ENCODE measurements at places on chromosomes 2 and 18.

DNA sequence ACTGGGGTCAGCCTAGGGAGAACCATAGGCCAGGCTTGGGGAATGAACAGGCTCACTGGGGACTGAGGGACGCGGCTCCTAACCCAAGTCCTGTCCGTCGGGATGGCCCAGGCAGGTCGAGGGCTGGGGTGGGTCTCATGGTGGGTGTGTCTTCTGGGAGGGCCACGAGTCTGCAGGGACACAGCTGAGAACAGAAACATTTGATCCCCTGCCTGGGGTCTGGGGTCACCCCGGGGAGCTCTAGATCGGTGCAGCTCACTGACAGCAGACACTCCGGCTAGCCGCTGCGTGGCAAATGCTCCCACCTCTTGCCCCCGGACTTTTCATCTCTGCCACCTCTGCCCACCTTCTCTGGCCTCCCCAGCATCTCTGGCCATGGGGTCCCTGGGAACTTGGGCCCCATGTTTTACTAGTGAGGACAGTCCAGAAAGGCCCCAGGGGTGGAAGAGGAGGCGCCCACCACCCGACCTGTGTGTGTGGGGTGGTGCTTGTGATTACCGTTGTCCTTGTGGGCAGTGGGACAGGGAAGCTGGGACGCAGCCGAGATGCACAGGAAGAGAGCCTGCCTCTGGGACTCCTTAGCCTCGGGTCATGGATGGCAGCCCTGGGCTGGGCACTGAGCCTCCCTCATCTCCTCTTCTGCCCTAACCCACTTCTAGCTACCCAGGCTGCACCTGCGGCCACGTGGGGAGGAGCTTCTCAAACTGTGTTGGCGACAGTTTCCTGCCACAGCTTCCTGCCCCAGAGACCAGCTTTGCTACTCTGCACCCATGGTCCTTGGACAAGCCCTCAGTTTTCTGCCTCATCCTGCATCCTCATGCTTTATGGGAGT lies 4.9 kb downstream of the ZAP70 start:
- peak; percentile 65 for DNase-seq

GRCh38 chr2:69168950-69169654 lies 156.1 kb downstream of the ANTXR1 start:
- DNase-seq: no peak

DNA sequence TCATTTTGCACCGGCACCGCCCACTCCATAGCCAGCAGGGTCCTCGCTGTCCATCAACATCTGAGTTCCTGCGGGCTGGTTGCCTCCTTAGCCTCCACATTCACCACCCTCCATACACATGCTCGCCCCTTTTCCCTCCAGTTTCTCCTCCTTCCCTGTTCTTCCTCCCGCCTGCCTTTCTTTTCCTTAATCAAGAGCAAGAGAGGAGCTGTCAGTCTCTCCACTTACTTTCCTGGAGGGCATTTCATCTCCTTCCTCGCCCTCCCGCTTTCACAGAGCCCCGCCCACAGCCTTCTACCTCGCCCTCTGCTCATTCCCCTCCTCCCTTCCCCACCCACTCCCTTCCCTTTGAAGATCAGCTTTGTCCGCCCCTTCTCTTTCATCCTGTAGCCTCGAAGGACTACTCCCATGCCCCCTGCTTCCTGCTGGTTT lies 13.8 kb upstream of the ZBTB7C start:
- DNase-seq: no peak

DNA sequence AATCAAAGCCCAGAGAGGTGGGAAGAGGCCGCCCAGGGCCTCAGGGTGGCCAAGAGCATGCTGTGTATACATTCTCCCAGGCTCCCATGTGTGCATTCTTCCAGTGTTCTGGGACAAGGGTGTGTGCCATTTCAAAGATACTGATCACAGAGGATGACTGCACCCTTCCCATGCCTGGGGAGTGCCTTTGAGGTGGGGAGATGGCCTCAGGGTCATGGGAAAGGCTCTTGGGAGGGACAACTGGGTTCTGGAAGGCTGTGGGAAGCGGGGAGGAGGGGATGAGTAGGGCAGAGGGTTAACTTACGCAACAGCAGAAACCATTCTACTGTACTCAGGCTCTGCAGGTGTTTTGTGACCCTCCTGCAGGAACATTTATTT lies 40.9 kb downstream of the KLHL29 start:
- no peak for DNase-seq

GRCh38 chr18:46397174-46397573 lies 259.8 kb downstream of the LOXHD1 start:
- DNase-seq: no peak

Data from activated T-cell treated with anti-CD3 and anti-CD28 coated beads for 24 hours (primary cell).